ENCODE measurements at places on chromosomes 5 and 9.

GRCh38 chr9:3409453-3409852 is 116.3 kb downstream of the RFX3 start:
- no peak for DNase-seq

GRCh38 chr5:51380603-51381207 is 2.5 kb upstream of the ISL1 start:
- no peak for DNase-seq

- no peak for DNase-seq
Observed at GRCh38 chr5:127586066-127586770, 62.7 kb upstream of the CTXN3 start.

- no peak for DNase-seq
Observed at GRCh38 chr9:114003758-114004157, 74.3 kb downstream of the AMBP start.

- DNase-seq: no peak
Observed at GRCh38 chr5:67731886-67732285, 483.7 kb upstream of the PIK3R1 start.

- no peak for DNase-seq
Observed at GRCh38 chr5:132309679-132310078, 15.5 kb downstream of the SLC22A4 start.

GRCh38 chr9:20244271-20244670 is 378.0 kb downstream of the MLLT3 start:
- no peak for DNase-seq

GRCh38 chr9:108444400-108445358 is 411.1 kb downstream of the ACTL7B start:
- DNase-seq: no peak
